ENCODE measurements at places on chromosomes 2 and 18. TPM values are rescaled to one million over a fixed set of nuclear protein-coding genes. Genes with fewer than 3 reads are reported as not detected.

Gene ANKRD30BL
- not detected for total RNA-seq

GRCh38 chr2:69914950-69915945, at the start of gene MXD1:
Gene MXD1, plus strand, starts transcription at chr2:69915109. Its CDS starts 222 bp downstream, at chr2:69915331.
- DNase-seq, result peak; percentile 20

DNA sequence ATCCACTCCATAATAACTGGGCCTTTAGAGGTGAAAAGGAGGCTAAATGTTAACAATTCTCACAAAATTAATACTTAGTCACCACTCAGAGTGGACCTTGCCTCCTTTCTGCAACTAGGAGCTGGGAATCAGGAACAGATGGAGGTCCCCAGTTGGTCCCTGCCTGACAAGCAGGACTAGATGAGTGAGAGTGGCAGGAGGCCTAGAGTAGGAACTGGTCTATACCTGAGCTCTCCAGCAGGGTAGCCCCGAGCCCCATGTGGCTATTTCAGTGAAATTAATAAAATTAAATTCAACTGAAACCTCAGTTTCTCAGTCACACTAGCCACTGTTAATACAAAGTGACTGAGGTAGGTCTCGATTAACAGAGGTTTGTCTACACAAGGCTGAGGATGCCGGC, 150.5 kb downstream of the MYO5B start:
- no peak for DNase-seq

GRCh38 chr2:62265106-62265505, 69.2 kb downstream of the B3GNT2 start:
- DNase-seq, result no peak

DNA sequence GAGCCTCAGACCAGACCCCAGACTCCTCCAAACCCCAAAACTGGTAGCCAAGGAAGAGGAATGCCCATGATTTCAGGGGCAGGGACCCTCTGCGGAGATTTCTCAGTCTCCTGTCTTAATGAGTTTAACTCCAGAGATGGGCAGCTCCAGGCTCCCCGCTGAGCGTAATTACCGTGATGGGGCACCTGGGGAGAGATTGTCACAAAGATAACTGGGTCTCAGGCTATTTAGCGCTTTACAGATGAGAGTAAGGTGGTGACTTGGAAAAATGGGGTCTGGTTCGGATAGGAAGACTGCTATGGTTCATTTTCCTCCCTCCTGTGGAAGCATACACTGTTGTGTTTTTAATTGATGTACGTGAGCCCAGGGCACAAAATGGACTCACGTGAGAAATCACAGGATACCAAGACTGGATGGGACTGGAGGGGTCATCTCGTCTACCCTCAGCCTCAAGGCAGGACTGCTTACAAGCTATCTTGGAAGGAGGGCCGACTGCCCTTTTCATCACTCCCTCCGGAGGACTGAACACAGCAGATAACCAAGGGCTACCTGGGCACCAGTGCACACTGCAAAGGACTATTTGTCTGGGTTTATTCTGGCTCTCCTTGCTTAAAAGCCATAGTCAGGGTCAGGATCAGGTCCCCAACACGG, 427.8 kb downstream of the ZNF521 start:
- DNase-seq, result no peak

All from activated T-helper 2 cell treated with anti-CD3 and anti-CD28 coated beads, Interferon-gamma antibody, Interleukin-2, Interleukin-4, amounts not matched to agents 10 μg/mL and 5 μg/mL and 100 μg/mL, durations not matched to agents 14 hours and 24 hours and 36 hours (primary cell).